ENCODE measurements at places on chromosomes 6 and 20.

DNA sequence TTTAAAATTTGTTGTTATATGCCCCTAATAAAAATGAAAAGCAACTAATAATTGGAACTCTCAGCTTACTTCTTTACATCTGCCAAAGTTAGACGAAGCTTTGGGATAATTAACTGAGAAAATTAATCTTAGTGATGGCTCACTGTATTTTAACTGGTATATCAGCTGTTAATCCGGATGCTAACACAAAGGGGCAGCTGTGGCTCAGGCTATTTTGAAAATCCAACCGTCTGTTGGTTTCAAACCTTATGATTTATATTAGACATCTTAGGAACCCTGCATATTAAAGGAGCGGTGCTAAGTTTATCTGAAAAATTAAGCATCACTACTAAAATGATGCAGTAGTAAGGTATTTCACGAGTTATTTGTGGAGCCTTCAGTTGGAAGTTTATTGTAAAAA is 96.6 kb downstream of the AKAP7 start:
- DNase-seq, result no peak

GRCh38 chr6:11322252-11322885 is 89.9 kb upstream of the NEDD9 start:
- DNase-seq, result no peak

DNA sequence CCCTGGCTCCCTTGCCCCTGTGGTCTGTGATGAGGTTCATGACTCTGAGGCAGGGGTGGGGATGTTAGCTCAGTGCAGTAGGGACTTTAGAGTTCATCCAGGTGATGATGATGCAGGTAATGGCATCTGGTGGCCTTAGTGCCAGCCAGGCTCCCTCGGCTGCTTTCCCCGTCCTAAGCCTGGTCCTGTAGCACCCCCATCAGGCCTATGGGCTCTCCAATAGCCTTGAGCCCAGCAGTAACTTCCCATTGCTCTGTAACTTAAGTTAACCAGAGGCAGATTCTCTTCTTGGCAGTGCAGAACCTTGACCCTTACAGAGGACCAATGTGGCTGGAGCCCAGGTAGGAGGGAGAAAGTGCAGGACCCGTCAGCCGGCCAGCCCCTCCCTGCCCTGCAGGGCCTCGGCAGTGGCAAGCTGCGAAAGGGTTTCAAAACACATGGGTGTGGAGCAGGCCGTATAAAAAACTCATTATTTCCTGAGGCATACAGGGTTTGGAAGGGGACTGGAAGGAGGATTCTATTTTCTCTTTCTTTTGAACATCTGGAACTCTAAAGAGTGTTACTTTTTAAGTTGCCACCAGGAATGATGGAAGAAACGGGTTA is 406.9 kb downstream of the CDH26 start:
- DNase-seq, result peak; percentile 54

- no peak for DNase-seq
These were observed 41.4 kb upstream of the BEND6 start for GRCh38 chr6:56913285-56914074.

GRCh38 chr6:139257821-139258398 is 33.9 kb downstream of the TXLNB start:
- DNase-seq, result no peak

DNA sequence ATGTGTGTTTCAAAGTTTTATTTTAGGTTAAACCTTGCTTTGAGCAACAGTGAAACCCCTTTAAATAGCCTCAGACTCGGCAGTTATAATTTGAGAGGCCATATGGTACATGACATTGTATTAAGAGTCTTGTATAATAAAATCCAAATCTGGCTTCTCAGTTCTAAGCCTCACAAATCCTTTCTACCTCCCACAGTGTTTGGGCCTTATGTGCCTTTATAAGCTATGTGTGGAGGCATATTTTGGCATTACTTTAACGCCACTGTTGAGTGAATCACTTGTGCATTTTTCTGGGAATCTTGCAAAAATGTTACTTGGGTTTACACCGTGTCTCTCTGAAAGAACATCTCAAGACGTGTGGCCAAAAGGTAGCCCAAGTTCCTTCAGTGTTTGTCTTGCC is 152.4 kb downstream of the COL9A1 start:
- no peak for DNase-seq

DNA sequence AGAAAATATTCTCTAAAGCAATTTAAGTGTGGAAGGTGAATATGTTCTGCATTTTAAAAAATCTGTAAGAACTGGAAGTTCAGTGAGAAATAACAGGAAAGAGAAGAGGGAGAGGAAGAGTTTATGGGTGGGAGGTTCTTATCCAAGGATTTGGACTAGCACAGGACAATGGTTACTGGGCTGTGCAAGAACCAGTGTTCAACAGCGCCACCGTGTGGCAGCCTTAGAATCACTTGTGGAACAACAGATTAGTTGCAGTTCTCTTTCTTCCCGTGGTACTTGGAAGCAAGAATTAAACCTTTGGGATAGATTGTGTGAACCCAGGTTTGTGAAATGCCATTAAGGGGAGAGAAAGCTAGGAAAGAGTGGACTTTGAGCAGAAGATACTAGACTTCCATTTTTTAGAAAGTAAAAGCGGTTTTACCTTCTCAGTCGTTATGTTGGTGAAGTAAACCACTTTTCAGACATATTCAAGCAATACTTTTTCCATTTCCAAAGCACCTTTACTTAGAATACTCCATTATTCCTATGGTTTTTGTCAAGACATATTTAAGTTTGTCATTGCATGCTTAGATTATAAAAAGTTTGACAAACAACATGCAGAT is 436.7 kb downstream of the RNF144B start:
- peak; percentile 3 for DNase-seq

DNA sequence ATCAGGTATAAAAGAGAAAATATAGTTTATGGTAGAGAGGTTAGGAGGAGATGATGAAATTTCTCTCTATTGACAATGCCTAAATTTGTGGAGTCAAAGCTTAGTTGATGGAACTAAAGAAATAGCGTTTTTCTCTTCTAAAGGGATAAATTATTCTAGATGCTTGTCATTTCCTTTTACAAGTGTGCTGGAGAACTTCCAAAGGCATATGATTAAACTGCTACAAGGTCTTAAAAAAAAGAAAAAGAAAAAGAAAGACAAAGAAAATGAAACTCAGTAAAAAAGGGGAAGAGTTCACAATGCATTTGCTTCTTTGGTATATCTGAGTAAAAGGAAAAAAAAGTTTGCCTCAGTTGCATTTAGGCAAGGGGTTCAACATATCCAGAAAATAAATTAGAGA is 499.8 kb upstream of the PTCHD4 start:
- DNase-seq, result no peak

DNA sequence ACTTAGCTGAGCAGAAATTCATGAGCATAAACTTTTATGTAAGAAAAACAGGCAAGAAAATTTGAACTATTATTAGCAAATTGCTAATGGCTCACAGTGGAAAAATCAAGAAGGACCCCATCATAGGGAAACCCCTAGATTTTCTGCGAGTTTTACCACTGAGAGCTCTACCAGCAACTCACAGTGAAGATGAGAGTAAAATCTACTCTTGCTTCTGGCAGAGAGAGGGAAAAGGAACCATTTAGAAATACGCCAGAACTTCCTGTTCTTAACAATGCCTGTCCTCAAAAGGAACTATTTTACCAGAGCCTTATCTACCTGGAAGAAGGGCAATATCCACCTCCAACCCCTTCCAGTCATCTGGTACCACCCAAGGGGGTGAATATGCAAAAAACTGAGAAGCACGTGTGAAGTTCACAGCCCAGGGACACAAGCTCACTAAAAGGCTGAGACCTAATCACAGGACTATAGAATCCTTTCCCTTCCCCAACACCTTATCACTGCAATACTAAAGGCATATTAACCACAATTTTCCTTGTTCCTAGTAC is 34.4 kb upstream of the ASF1A start:
- DNase-seq, result no peak

GRCh38 chr6:17877196-17877894 is 110.1 kb downstream of the KIF13A start:
- DNase-seq, result no peak

- no peak for DNase-seq
These were observed 48.9 kb downstream of the CNBD2 start for GRCh38 chr20:36017048-36017951.

DNA sequence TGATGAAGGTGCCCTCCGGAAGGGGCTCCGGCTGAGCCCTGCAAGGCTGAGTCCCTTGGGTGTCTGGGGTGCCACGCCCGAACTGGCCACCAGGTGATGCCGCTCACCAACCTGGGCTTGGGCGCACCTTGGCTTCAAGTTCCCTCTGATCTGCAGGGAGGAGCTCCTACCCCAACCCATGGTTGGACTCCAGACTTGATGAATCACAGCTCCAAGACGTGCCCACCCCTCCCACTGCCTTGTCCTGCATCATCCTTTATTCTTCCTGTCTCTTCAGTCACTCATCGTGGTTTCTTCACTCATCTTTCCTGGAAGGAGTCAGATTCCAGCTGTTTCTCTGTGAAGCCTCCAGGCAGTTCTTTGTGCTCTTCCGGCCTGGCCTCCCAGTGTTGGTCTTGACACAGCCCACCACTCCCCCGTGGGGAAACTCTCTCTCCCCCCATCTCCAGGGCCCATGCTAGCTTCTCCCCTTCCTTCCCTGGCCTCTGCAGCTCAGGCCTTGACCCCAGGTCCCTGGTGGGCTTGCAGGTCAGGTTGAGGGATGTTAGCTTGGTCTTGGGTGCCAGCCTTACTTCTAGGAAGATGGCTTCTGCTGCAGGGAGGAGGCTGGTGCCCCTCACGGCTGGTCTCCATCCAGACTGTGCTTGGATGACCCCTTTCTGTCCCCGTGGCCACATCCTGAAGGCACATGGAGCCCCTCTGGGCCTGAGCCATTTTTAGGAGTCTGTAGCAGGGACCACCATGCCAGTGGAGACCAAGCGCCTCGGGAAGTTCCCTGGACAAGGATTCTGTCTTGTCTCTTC is 2.6 kb upstream of the ZBP1 start:
- DNase-seq, result peak; percentile 84

DNA sequence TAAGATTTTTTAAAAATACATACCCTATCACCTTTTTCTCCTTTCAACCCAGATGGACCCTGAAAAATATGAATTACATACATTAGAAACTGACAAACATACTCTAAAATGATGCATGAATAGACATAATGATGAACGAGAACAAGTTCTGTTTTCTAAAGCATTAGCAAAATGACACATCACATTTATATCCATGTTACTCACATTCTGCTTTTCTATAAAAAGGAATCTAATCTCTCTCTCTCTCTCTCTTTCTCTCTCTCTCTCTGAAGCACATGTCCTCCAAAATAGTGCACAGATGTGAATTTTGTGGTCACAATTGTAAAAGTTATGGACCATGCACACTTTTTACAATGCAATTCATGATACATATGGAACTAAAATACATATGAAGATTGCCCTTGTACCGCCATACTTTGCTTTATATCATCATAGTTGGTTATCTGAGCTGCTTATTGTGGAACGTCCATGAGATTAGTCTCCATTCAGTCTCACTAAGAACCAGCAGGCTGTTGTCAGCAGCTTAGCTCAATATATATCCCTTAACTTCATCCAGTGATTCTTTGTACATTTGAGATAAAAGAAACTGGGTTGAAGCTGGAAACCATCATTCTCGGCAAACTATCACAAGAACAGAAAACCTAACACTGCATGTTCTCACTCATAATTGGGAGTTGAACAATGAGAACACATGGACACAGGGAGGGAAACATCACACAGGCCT is 114.2 kb downstream of the COL12A1 start:
- no peak for DNase-seq

DNA sequence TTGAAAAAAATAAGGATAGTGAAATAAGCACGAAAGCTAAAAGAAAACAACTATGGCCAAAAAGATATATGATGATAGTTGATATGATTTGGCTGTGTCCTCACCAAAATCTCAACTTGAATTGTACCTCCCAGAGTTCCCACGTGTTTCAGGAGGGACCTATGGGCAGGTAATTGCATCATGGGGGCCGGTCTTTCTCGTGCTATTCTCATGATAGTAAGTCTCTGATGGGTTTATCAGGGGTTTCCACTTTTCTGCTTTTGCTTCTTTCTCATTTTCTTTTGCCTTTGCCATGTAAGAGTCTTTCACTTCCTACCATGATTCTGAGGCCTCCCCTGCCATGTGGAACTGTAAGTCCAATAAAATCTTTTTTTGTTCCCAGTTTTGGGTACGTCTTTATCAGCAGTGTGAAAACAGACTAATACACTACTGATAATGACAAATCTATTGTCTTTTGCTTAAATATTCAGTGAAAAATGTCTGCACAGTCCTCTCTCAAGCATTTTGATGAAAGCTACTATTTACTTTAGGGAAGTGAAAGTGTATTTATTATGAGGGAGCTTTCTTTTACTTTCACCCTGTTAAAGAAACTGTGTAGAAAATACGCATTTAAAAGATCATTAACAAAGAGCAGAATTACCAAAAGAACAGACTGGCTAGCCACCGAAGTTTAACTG is 389.1 kb downstream of the HTR1B start:
- no peak for DNase-seq

- DNase-seq, result no peak
These were observed 391.8 kb downstream of the ARHGAP18 start for GRCh38 chr6:129317931-129318820.

GRCh38 chr6:17935188-17936149 is 52.0 kb downstream of the KIF13A start:
- DNase-seq, result no peak

DNA sequence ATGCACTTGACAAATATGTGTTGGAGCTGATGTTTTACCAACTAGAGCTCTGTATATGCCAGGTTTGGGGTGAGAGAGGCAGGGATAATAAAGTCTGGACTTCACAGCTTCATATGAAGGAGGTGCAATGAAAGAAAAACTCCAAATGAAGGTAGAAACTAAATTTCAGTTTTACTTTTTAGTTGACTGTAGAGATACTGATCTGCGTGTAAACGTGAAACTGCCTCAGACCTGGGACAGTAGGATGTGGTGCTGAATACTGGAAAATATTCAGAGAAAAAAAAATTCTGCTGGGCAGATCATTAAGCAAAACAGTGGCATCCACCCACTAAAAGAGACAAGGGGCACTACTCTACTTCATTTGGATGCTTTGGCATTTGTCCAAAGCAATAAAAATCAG is 94.5 kb downstream of the BACH2 start:
- DNase-seq, result no peak

DNA sequence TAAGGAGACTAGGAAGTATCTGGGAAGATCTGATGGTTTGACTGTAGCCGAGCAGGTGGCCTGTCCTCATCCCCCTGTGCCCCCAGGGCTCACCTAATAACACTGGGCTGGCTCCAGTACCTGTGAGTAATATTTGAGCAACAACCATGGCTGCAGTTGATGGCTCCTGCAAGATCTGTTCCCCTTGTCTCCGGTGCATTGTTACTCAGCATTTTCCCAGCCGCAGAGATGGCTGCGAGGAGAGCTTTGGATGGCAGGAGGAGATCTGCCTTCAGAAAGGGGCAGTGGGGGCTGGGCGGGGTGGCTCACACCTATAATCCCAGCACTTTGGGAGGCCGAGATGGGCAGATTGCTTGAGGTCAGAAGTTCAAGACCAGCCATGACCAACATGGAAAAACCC is 39.3 kb downstream of the PTK7 start:
- DNase-seq, result no peak

- no peak for DNase-seq
These were observed 38.7 kb downstream of the TTI1 start for GRCh38 chr20:37994512-37994911.

- DNase-seq, result no peak
These were observed 488.3 kb downstream of the CDKAL1 start for GRCh38 chr6:21022343-21023107.
